Right cardiac atrium (tissue), 5 donors: ENCODE measurements at places on chromosomes 1 and 21. TPM values are rescaled to one million over a fixed set of nuclear protein-coding genes. Genes with fewer than 3 reads are reported as not detected.

GRCh38 chr1:55636696-55637095 lies 421.5 kb upstream of the USP24 start:
- DNase-seq: no peak

DNA sequence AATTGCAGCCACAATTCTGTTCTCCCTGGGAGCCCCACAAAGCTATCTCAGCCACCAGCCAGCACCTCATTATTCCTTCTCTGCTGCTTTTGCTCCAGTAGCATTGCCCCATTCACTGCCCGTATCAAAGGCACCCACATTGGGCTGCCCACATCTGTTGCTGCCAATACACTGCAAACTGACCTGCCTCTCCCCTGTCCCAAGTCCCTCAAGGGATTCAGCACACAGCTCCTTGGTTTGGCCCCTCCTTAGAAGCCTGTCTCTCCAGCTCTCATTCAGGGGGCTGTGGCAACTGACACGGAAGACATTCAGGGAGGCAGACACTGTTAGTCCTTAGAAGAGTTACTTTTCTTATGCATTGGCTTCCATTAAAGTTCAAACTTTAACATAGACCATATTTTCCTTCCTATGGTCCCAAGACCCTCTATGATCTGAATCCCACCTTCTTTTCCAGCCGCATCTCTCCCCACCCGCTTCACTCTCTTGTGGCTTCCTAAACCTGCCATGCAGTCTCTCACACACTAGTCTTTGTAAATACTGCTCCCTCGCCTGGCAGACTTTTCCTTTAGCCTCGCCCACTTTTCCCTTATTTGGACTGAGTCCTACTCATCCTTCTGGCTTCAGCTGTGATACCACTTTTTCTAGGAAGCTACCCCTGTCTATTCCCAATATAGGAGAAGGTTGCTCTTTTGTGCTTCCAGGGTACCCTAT lies 19.3 kb upstream of the KLHDC8A start:
- no peak for DNase-seq

Gene BMP8B
- total RNA-seq: 0.68 TPM

- no peak for DNase-seq
These were observed 21.7 kb upstream of the COL6A1 start for GRCh38 chr21:45959779-45960390.

GRCh38 chr1:161728376-161729226 lies 7.3 kb downstream of the FCRLB start:
- DNase-seq: no peak

Gene AGRN
- total RNA-seq: 17.1 TPM

DNA sequence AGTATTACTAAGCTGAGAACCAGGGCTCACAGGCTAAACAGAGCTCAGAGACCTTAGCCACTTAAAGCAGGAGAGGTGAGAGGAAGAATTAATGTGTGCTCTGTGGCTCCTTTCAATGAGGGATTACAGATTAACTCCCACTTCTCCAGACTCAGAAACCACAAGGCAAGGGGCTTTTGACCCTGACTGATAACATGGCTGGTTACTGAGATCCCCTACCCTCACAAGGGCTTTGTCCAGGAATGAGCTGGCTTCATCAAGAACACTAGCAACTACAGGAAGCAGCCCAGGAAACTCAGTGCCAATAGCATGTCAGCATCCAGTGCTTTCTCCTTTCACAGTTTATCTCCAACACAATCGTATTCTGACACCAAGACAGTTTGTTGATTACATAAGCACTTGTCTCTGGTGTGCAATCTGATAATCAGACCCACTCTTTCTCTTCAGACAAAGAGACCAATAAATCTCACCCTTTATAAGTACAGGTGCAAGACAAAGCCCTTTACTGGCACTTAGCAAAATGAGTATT lies 38.8 kb downstream of the ERI3 start:
- no peak for DNase-seq

- no peak for DNase-seq
These were observed 3.9 kb downstream of the C1orf87 start for GRCh38 chr1:60069691-60070090.

GRCh38 chr1:111648806-111649205 lies 29.2 kb downstream of the RAP1A start:
- DNase-seq: peak; percentile 70

DNA sequence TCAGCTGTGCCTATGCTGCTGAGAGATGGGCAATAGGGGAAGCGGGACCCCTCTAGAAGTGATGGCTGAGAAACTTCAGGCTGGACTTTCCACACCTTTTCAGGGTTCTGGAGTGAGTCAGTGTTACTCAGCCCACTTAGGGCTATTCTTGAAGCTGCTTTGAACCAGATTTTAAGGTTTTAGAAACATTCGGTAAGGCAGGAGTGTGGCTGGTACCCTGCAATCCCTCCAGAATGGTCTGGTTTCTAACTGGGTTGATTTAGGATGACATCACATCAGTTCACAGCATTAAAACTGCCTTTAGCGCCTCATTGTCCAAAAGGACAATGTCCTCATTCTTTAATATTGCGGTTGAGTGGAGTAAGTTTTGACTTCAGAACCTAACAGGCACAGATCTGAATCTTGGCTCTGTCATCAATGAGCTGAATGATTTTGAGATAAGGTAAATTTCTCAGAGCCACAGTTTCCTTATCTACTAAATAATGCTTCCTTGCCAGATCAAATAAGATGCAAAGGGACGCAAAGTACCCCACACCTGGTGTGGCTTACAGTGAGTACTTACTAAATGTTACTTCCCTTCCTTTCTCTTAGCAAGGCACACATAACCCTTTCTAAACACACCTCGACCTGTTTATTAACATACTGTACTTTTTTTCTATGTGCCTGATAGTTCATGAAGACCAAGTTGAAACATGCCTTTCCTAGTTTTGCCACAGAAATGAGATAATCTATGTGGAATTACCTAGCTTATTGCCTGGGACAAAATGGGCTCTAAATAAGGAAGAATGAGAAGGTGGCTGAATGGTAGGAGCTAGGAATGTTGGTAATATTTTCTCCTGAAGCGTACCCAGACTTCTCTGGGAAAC lies 209.8 kb downstream of the ROR1 start:
- DNase-seq: no peak

Gene CNR2
- total RNA-seq: not detected

DNA sequence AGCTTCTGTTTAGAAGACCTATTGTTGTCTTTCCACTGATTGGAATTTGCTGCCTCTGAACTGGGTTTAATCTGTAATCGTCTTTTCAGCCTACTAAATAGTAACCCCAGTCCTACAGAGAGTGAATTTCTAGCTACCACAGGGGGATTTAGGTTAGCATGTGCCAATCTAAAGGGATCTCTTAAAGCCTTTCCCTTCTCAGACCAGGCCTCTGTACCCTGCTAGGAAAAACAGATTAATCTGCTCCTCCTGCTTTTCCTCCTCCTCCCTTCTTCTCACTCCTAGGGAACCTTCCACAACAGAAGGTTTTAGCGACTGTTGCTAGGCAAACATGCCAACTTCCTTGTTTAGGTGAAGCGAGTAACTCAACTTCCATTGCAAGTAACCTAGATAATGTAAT lies 1.3 kb upstream of the RC3H1 start:
- DNase-seq: no peak

Gene NUP210L
- total RNA-seq: 0.11 TPM

Gene GBP1
- total RNA-seq: 11.6 TPM

DNA sequence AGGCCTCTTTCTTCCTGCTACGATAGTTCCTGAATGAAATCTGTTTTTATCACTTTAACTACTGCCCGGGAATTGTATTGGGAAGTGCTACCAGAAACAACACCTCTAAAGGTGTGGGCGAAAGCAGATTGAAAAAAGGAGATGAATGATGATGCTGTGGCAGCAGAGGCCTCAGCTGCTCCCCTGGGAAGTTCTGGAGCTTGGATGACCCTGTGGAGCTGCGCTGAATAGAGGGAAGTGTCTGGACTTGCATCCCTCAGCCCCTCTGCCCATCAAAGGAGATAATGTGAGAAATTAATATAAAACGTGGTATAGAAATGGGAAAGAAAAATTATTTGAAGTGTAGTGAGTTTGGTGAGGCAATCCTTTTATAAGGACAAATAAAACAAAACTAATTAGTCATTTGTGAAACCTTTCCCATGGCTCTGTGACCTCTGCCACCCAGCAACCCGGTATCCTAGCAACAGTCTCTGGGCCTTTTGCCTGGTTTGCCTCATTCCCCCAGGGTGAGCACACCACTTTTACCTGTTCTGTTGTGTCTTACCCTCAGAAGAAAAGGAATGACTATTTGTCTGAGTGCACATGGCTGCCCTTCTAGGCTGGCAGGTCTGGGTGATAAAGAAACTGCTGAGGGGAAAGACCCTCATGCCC lies 21.3 kb downstream of the OVAAL start:
- DNase-seq: no peak

DNA sequence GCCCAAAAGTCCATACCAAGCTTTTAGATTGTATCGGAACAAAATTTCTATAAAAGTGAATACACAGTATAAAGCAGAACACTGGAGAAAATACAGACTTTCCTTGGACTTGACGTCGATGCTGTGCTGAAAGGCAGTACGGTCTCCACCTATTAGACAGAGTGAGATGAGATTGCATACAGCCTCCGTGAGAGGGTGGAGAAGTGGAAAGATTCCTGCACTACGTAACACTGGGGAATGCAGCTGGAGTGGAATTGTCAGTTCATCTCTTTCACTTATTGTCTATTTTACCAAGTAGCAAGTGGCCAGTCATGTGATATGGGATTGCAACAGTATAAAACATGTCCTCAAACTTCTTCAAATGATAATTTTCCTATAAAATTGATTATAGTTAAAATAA lies 209.5 kb downstream of the ZP4 start:
- no peak for DNase-seq

DNA sequence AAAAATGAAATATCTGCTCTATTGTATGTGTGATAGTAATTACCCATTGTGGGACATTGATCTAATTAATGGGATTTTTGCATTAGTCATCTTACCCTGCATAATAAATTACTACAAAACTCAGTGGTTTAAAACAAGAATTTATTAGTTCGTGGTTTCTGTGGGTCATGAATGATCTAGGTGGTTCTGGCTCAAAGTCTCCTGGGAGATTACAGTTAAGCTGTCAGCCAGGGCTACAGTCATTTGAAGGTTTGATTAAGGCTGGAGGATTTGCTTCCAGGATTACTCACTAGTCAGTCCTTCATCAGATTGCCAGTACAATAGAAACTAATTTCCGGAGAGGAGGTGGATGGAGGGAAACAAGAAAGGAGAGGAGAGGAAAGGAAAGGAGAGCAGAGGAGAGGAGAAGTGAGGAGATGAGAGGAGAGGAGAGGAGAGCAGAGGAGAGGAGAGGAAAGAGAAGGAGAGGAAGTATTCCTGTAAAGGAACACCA lies 60.4 kb upstream of the TNFSF4 start:
- no peak for DNase-seq

Gene IGSF21
- total RNA-seq: 2.1 TPM

DNA sequence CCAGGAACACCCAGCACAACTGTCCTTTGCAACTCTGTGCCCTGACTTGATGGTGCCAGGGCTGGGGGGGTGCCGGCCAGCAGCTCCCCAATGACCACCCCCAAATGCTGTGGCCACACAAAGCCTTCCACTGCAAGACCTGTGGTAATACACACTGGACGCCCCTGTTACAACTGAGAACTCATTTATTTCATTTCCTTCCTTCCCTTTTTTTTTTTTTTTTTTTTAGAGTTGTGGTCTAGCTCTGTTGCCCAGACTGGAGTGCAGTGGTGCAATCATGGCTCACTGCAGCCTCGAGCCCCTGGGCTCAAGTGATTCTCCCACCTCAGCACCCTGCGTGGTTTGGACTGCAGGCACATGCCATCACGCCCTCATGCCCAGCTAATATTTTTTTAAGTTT lies 25.2 kb downstream of the TP73 start:
- peak; percentile 42 for DNase-seq

- no peak for DNase-seq
These were observed 19.2 kb downstream of the SLC19A2 start for GRCh38 chr1:169466259-169467230.

DNA sequence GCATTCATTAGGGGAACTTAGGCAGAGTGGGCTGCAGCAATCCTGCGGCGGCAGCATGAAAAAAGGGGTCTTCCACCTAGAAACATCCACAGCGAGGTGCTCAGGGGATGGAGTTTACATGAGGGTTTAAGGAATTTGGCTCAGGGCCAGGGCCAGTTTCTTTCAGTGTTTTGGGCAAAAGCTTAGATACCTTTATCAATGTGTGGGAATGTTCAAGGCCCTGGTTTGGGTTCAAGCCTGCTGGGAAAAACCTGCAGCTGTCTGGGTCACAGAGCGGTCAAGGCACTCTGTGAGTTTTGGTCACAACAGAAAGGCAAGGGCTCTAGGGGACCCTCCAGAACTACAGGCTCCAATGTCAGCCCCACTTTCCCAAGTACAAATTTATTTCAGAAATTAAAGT lies 230.3 kb downstream of the DISC1 start:
- DNase-seq: no peak

GRCh38 chr1:168360151-168361021 lies 79.7 kb downstream of the TBX19 start:
- no peak for DNase-seq

GRCh38 chr1:61904354-61904753 lies 162.1 kb downstream of the PATJ start:
- DNase-seq: no peak

DNA sequence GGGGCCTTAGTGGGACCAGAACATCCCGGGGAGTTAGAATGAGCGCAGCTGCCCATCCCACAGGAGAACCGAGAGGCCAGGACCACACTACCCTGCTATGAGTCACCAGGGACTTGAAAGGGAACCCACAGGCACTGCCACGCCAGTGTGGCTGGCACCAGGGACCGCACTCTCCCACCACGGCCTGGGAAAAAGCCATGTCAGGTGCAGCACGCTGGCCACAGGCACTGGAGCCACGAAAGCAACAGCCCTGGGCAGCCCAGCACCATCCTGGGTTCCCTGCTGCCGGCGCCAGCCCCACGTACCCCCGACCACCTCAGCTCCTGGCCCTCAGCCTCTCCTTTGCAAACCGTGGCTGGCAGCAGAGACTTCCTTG lies 14.1 kb upstream of the TMEM240 start:
- DNase-seq: no peak

- DNase-seq: no peak
These were observed 177.9 kb downstream of the CLIC6 start for GRCh38 chr21:34846601-34847112.

GRCh38 chr1:99236756-99237155 lies 27.5 kb upstream of the PLPPR4 start:
- no peak for DNase-seq
